ENCODE measurements at places on chromosomes 3 and 15.

DNA sequence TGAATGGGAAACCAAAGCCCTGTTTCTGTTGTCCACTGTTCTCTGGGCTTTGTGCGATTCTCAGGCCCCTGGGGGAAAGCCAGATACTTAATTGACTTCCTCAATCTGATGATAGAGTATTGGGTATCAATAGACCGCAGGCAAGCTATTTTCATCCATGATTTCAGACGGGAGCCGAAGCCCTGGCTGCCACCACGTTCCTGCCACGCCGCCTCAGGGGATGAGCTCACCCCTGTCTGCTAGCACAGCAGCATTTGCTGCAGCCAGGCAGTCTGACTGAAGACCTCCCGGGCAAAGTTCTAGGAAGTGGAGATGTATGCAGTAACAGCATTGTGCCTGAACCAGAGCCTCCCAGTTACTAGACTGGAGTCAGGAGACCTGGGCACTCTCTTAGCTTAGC lies 69.8 kb downstream of the ISG20 start:
- no peak for DNase-seq

DNA sequence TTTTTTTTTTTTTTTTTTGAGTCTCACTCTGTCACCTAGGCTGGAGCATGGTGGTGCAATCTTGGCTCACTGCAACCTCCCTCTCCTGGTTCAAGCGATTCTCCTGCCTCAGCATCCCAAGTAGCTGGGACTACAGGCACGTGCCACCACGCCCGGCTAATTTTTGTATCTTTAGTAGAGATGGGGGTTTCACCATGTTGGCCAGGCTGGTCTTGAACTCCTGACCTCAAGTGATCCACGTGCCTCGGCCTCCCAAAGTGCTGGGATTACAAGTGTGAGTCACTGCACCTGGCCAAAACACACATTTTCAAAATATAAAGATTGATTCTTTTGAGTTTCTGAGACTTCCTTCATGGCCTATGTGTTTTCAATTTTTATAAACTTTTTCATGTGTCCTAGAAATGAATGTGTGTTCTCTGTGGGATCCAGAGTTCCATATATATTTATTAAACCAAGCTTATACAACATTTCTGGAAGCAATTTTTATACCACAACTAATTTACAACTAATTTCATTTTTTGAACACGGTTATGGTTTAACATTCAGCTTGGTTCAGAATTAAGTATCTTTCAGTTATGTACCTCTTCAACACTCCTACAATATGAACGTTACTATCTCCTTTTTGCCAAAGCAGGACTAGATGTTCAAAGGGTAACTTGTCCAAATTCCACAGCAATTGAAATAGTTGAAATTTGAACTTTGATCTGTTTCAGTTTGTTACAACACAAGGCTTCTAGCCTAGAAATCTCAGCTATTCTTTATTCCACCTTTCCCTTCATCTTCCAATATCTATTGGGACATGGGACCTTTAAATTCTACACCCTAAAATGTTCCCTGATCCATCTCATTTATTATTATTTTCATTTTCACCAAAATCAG lies 1.5 kb downstream of the ACAD11 start:
- DNase-seq: no peak

DNA sequence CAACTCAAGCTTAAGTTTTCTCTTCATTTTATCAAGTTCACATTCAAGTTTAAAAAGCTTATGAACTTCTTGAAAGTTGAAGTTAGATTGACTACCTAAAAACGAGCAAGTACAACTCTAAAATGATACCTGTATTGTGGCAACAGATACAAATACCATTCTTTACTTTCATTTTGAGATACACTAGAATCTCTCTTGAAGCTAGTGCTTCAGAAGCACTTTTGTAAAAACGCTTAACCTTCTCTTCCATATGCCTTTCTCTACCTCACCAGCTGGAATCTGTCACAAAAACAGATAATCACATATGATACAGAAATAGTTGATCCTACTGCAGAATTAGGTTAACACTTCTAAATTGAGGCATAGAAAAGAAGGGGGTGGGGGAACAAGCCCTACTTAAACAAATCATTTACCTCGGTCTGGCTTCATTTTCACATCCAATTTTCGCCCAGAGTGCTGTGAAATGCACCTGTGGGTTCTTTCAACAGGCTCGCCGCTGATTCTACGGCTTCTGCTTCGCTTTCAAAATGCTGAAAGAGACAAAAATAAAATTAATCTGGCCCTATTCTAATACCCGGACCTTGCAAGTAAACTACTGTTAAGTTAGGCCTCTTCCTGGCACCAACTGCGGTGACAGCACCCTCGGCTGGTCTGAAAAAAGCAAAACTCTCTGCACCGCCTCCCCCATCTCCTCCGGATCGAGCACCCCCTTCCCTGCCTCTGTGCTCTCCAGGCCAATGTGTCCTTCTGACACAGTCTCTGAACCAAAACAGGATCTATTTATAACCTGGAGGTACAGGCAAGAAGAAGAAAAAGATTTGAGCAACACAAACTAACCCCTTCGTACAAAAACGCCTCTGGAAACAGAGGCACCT lies 1.4 kb downstream of the ATOSA start:
- no peak for DNase-seq

- DNase-seq: no peak
Observed at GRCh38 chr15:49919034-49919433, 200.0 kb downstream of the ATP8B4 start.

DNA sequence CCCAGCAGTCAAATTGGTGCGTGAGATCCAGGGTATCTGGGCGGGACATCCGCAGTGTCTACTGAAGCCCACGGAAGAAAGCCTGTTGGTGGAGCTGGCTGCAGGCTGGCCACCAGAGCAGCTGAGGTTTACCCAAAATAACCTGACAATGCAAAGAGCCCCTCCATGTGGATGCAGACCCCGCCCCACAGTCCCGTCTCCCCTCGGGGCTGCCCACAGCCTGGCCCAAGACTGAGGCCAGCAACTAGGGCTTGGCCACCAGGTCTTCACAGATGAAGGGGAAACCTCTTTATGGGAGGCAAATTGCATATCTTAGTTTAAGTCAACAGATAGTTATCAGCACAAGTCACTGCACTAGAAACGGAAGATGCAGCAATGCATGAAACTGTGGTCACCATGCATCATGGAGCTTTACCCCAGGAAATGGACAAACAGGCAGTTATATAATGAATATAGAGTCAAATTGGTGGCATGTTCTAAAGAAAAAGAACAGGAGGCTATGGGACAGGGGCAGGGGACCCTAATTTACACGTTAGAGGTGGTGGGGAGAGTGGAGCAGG lies 86.3 kb downstream of the ARNT2 start:
- DNase-seq: no peak

DNA sequence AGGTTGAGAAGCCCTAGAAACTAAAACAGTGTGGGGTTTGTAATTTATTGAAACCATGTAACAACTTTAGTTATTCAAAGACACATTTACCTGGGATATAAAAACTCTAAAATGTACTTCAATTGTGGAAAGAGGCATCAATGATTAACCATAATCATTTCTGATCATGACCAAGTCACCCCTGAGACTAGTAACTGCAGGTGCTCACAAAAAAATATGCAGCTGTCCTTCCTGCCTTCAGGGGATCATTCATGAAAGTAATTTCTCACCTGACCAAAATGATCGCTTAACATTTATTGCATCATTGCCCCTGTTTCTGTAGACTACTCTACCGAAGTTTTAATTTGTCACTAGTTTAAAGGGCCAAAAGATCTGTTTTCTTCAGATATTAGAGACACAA lies 9.0 kb downstream of the ACP3 start:
- no peak for DNase-seq

DNA sequence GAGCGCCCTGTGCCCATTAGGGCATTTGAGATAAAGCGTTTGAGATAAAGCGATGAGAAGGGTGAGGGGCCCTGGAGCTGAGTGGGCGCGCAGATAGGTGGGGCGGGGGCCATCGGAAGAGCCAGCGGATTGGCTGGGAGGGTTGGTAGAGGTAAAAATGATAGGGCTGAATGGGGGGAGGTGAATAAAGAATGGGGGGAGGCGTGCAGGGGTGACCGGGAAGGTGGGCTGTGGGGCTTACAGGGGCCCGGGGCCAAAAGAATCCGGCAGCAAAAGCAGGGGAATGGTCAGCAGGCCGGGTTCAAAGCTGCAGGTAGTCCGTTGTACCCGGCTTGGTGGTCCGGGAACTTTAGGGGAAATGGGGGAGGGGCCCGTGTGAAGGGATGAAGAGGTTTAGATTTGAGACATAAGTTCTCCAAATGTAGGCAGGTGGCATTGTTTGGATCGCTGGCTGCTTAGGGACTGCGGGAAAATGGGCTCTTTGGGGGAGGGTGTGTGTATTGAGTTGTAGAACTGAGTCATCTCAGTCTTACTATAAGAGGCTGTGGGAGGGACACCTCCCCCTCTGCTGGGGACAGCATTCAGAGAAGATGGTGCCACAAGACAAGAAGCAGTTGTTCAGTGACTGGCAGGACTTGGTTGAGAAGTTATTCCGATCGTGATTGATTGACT lies 610 bp downstream of the ARID3B start:
- no peak for DNase-seq

GRCh38 chr3:72155391-72156064 lies 370.6 kb upstream of the PROK2 start:
- no peak for DNase-seq

DNA sequence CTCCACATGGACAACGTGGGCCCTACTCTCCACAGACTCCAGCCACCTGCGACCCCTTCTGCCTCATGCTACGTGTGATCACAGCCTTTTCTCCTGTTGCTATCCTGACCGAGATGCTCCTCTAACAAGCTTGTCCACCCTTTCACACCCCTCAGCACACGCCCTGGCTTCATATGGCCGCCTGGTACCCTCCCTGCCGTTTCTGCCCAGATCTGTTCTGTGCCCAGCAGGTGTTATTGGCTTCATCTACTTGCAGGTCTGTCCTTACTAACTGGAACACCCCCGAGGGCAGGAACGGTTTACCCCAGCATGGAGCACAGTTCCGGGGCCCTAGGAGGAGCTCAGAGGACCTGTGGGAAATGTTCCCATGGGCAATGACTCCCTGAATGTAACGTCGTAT lies 9.9 kb downstream of the CHAC1 start:
- no peak for DNase-seq

- no peak for DNase-seq
Observed at GRCh38 chr15:77201665-77202064, 130.8 kb upstream of the TSPAN3 start.

DNA sequence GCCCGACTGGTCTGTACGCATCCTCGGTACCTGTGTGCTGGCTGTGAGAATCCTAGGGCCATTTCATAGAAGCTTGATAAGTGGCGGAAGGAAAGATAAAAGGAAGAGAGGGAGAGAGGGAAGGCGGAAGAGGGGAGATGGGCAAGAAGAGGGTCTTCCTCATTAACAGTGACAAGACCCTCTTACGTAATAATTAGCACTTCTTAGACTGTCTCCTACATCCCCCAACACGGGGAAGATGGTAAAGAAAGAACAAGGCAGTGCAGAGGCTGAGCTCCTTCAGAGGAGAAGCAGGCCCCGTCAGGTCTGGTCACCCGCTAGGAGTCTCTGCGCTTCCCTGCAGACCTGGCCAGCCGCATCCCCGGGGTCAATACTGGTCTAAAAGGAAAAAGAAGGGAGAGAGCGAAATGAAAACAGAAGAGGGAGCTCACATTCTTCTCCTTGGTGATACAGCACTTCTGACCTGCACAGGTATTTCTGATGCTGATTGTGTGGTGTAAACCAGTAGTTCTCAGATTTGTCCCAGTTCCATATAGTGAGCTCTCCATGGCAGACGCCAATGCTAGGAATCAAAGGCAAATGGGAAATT lies 19.0 kb upstream of the FAM240A start:
- no peak for DNase-seq

GRCh38 chr3:77795013-77795412 lies 755.1 kb downstream of the ROBO2 start:
- DNase-seq: no peak

Data from stimulated activated CD4-positive, alpha-beta T cell treated with anti-CD3 and anti-CD28 coated beads, Interleukin-1b, Interleukin-23, amount 100 ng/mL, for 1 hour (primary cell).